ENCODE measurements at places on chromosomes 12 and 14. TPM values are rescaled to one million over a fixed set of nuclear protein-coding genes. Genes with fewer than 3 reads are reported as not detected.

DNA sequence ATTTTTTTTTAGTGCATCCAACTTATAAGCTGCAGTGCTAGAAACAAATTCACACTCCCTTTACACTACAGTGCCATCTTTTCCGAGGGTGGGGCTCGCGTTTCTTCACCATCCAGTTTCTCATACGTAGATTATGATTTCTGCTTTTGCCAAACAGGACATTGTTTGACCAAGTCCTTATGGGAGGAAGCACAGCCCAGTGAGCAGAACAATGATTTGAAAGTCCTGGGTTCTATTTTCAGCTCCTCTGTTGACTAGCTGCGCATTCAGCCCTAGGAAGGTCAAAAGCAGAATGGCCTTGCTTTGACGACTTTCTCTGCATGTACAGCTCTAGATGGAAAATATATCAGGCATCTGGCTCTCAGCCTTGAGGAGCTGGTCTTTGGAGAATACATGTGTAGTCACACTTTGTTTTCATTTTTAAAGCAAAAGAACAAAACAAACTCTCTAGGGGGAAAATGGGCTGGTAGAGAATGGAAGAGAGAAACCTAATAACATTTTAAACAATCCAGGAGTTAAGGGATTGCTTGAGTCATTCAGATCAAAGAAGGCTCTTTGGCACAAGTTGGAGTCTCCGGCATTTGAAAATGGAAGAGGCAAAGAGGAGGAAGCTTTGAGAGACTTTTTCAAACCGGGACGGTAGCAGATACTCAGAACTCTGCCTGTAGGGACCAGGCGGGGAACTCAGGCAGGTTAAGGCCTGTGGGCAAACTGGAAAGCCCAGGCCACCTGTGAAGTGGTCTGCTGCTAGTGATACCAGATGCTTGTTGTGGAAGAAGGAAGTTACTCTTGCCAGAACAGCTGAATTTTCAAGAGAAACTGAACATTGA, 257.3 kb upstream of the PLEKHG7 start:
- no peak for DNase-seq

GRCh38 chr14:100899884-100900771, 3.4 kb downstream of the RTL1 start:
- DNase-seq, result no peak

DNA sequence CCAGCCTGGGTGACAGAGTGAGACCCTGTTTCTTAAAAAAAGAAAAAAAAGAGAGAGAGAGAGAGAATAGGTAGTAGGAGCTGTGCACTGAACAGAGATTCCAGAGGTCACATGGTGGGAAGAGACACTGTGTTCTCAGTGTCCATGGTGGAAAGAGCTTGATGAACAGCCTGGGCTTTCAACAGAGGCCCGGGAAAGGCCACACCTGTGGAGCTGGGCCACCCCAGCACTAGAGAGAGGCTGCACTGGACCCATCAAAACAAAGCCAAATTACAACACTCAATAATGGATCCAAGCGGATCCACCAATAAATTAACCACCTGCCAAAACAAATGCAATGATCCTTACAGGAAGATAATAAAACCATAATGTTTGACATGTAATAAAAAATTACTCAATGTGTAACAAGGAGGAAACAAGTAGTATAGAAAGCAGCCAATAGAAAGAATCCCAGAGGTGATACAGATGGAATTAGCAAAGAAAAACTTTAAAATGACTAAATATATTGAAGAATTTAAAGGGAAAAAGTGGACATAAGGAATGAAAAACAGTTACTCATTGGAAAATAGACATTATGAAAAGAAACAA, 44.8 kb upstream of the BCL2L14 start:
- DNase-seq, result no peak

DNA sequence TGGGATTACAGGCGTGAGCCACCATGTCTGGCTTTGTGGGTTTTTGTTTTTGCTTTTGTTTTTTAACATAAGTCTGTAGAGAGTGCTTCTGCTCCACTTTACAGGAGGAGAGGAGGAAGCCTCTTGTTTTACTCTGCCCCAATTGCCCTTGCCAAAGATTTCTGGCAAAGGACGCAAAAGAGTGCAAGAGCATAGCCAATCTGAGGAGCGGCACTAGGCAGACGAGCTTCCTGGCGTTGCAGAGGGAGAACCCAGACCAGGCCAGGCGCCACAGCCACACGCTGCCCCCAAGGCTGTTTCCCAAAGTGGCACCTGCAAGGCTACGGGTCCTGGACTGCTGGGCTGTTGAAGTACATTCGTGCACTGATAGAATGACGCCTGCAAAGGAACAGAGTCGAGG, 96.2 kb downstream of the BBS10 start:
- no peak for DNase-seq

Gene MORN3
- not detected for total RNA-seq

DNA sequence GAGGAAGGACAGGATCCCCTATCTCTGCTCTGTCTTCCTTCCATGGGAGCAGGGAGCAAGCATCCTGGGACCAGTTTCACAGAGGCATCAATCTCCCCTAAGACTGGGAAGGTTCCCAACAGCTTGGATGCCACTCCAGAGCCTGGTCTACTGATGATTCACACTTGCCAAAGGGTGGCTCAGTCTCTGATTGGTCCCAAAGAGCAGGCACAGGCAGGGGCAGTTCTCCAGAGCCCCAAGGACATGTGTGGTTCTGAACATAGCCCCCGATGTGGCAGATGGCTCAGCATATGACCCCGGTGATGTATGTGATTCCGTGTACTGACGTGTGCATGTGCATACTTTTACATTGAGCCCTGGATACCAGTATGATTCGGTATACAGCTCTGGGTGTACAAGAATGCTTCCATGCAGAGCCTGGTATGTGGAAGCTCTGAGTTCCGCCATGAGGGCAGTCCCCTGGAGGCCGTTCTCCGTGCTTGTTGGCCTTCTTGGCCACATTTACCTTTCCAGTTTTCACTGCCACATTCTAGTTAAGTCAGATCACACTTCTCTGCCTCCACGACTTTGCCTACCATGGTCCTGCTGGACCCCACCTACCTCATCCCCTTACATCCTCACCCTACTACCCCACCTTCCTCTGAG, 21.2 kb downstream of the ITGA7 start:
- peak; percentile 63 for DNase-seq

GRCh38 chr14:80208461-80208860, 2.8 kb downstream of the DIO2 start:
- peak; percentile 65 for DNase-seq

Measured in myocyte (in vitro differentiated cells).